ENCODE measurements at places on chromosomes 7 and 10.
A peak's percentile ranks its signal among the peaks of the same experiment; 100 is the strongest.

- no peak for DNase-seq
These were observed 7.7 kb downstream of the LBX1 start for GRCh38 chr10:101221549-101221948.

DNA sequence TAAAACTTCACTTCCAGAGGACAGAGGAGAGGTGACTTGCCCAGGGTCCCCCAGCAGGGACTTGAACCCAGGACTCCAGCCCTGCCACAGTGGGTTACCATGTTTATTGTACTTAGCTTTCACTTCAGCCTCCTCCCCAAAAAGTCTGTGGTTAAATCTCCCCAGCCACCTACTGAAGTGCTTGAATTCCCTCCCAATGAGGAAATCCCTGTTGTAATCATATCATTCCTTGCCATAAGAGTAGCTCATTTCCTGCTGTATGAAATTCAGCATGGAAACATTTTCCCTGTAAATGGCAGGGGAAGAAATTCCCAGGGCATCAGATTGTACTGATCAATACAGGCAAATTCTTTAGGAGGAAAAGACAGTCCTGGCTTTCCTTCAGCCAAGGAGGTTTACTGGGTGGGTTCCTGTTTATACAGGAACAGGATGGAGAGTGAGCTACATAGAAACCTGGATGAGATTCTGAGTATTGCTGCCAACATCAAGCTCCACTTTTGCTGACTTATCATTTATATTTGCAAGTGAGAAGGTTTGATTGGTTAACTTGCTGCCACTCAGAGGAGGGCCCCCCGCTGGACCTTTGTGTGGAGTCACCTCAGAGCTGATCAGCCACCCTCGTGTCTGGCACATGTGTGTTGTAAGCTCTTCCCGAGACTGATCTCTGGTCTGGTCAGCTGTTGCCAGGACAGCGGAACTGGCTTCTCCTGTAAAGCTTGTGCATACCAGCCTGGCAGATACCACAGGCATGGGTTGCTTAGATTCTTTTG lies 16.4 kb upstream of the PDZD8 start:
- DNase-seq, result no peak

DNA sequence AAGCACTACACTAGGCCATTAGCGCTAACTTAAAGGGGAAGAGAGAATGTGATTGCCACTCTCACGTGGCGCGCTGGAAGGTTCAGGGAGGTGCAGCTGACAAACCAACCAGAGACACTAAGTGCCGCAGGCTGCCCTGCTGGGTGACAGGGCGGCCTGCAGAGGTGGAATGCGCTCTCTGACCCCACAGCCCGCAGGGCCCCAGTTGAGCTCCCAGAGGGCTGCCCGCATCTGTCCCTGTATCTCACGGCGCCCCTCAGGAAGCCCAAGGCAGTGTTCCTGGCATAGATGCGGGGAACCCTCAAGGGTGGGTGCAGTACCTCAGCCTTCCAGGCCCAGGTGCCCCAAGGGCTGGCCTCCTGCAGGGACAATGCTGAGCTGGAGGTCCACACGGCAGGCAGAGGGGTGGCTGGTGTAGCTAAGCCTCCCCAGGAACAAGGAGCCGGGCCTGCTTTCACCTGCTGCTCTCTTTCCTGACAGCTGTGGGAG lies 66.6 kb downstream of the CALML3 start:
- DNase-seq, result no peak

- peak; percentile 56 for DNase-seq
These were observed 511 bp upstream of the NRP1 start for GRCh38 chr10:33334805-33335550.

- DNase-seq, result no peak
These were observed 239.9 kb downstream of the ADRA2A start for GRCh38 chr10:111316722-111317212.

DNA sequence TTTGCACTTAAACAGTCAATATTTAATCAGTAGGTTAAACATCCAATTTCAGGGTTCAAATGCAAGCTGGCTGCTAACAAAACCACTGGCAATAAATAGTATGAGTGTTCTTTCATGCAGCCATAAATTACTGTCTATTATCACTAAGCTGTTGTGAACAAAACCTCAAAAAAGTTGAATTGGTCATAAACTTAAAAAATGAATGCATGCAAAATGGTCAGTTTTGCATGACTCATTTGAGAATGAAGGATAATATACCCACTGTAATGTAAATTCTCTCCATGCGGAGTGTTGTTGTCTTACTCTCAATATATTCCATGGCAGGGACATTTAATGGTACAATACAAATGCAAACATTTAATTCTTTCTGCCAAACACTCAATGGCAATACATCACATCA lies 226.4 kb downstream of the MAGI2 start:
- DNase-seq, result no peak

DNA sequence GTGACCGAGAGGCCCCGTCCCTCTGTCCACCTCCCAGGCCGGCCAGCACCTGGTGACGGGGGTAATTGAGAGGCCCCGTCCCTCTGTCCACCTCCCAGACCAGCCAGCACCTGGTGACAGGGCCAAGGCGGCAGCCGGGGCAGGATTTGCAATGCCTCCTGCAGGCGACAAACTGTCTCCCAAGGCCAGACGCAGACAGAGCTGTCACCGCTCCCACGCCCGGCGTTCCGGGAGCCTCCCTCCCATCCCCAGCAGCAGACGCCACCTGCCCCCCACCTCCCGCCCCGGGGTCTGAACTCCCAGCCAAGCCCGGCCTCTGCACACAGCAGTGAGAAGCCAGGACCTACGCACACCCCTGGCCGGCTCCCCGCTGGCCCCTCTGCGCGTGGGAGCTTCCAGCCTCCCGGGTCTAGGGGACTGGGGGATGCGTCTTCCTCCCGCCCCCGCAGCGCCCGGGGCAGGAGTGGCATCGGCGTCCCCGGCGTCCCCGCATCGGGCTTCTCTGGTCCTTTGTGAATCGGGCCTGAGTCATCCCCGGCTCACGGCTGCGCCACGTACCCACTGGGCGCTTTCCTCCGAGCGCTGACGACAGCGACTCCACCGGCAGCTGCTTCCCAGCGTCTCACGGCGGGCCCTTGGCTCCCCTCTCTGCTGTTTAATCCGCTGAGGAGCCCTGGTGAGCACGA lies 95.1 kb upstream of the DIP2C start:
- DNase-seq, result peak; percentile 35

GRCh38 chr10:28367929-28368484 lies 65.1 kb upstream of the MPP7 start:
- peak; percentile 10 for DNase-seq
